ENCODE measurements at places on chromosomes 6 and 20.

DNA sequence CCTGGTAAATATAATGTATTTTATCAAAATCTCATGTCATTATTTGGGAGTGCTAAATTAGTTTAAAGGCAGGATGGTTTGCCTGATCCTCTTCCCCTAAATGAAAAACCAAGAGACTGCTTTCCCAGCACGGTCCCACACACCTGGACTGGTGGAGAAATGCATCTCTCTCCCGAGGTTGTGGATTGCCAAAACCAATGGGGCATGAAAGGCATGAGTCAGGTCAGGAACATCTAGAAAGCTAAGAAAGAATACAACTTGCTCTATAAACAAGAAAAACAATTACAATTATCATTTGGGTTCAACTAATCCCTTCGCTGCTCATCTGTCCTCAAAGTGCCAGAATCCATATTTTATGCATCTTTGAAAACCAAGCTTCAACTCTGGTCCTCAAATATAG lies 308.3 kb upstream of the IRAK1BP1 start:
- DNase-seq, result no peak

DNA sequence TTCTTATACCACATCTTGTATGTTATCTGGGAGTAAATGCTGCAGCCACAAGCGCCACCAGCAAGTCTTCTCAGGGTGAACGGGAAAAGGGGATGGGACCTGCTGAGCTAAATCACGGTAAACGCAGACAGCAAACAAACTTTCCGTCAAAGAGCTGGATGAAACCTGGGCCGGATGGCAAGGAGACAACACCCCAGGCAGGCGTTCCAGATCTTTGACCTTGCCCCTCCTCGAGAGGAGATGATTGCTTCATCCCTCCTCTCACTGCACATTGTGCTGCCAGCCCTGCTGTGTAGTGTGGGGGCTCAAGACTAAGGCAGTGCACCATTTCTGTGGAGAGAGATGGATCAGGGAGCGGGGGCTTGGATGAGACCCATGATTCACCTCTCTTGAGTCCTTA lies 9.8 kb downstream of the RAET1E start:
- DNase-seq, result no peak

GRCh38 chr6:10163203-10163962 lies 251.5 kb downstream of the TFAP2A start:
- no peak for DNase-seq

- DNase-seq, result no peak
Observed at GRCh38 chr20:5621305-5621704, 128.9 kb upstream of the SHLD1 start.

DNA sequence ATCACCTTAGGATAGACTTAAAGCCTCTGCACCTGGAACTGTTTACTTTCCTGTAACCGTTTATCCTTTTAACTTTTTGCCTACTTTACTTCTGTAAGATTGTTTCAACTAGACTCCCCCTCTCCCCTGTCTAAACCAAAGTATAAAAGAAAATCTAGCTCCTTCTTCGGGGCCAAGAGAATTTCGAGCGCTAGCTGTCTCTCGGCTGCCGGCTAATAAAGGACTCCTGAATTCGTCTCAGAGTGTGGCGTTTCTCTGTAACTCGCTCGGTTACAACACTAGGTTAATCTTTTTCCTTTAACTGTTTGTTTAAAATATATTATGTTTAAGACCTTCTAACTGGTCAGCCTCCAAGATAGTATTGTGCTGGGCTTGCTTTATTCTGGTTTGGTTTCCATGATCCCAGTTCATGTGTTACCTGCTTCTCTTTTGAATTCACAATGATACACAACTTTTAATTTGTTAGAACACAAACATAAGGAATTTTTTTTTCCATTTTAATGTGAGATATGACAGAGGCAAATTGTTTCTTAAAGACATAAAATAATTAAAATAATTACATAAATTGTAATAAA lies 8.7 kb upstream of the NQO2 start:
- no peak for DNase-seq

DNA sequence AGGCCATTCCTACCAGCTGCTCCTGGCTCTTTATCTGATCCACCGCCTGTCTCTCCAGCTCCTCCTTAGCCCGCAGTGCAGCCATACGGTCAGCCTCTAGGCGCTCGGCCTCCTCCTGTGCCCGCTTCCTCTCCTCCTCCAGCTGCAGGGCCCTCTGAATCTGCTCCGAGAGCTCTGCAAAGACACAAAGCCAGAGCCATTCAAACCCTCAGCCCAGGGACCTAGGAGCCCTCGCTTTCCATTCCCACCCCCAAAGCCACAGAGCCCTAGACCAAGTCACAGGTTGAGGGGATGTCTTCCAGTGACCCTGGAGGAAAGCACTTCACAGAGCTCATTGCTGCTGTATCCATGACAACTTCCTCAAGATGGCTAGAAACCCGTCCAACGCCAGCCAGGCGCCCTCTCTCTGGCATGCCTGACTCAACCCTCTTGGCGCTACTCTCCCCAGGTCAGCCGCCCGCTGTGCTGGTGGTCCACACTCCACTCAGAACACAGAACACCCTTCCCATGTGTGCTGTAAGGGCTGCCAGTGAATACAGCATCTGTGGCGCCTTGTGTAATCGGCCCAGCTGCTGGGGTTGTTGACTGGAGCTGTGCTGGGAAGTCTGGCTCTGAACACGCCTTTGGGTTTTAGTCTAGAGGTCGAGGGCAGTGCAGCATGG lies 49.3 kb downstream of the EZR start:
- DNase-seq, result no peak
